Activated CD8-positive, alpha-beta T cell treated with anti-CD3 and anti-CD28 coated beads for 36 hours (primary cell): ENCODE measurements at places on chromosomes 12 and 14. TPM values are rescaled to one million over a fixed set of nuclear protein-coding genes. Genes with fewer than 3 reads are reported as not detected.

The DDX11 gene
- 147 TPM for total RNA-seq

The LYZ gene
- not detected for total RNA-seq

The C14orf132 gene
- 2.3 TPM for total RNA-seq

The P2RX2 gene
- total RNA-seq = not detected

The OLR1 gene
- total RNA-seq = not detected

The GZMH gene
- total RNA-seq = 61.3 TPM

The TMPRSS12 gene
- not detected for total RNA-seq

The KERA gene
- total RNA-seq = not detected

The NEMF gene
- 62.3 TPM for total RNA-seq

The MYF5 gene
- not detected for total RNA-seq

The HCAR3 gene
- total RNA-seq = not detected

The DNAH10 gene
- 0.38 TPM for total RNA-seq

The STRAP gene
- total RNA-seq = 140 TPM

The HAL gene
- total RNA-seq = 0.25 TPM

The KLRD1 gene
- total RNA-seq = 6.9 TPM

The FGF6 gene
- total RNA-seq = not detected

The RASSF9 gene
- not detected for total RNA-seq

The CCND2 gene
- 639 TPM for total RNA-seq

The FOXA1 gene
- not detected for total RNA-seq

The FERMT2 gene
- total RNA-seq = 1.0 TPM

The LAG3 gene
- 268 TPM for total RNA-seq

The CTSG gene
- total RNA-seq = not detected

The AMN gene
- total RNA-seq = 1.0 TPM

The SPATA7 gene
- 3.1 TPM for total RNA-seq
